Cardiac septum (tissue), 1 donor: ENCODE measurements at places on chromosomes 12 and 14. TPM values are rescaled to one million over a fixed set of nuclear protein-coding genes. Genes with fewer than 3 reads are reported as not detected.

SLC25A47 gene
- total RNA-seq = not detected

DNA sequence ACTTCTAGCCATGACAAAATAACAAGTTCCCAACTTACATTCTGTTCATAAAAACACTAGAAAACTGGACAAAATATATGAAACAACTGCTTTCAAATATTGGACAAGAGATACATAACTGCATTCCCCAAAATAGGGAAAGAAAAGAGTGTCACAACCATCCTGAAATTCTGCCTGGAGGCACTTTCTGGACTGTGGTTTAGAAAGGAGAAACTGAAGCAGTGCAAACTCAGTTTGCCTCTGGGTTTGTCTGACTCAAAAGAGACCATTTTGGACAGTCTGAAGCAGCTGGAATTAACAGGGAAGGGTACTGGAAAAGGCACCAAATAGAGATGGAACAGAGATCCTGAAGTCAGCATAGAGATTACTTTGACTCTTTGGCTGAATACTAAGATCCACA is 11.3 kb upstream of the SYT1 start:
- DNase-seq = no peak

DNA sequence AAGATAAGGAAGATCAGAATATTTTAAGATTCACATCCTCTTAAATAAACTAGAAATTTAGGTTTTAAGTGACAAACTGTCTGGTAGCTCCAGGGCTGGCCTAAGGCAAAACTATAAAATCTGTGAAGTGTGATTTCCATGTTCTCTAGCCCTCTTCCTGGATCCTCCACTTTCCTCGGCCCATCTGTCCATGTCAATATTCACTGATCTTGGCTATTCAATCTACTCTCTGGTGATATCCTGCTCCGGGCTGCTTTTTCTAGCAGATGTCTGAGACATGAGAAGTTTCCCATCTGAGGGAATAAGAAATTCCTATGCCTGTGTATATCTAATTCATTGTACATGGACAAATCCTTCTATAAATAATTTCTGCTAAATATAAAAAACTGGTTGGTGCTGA is 500.4 kb downstream of the GALC start:
- no peak for DNase-seq

DNA sequence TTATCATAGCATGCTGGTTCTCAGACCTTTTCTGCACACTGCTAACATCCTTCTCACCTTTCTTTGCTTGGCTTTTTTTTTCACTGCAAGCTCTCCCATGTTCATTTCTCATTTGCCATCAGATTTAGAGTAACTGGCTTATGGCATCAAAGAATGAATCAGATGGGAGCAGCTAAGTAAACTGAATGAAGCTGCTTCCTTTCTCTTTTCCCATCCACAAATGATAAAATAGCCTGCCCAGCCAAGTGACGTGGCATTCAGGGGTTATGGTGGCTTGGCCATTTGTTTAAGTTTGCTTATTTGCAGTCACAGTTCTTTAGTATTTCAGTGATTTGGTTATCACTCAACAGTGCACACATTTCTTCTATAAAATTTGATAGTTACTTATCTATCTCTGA is 708.6 kb downstream of the DIO2 start:
- DNase-seq = no peak

LRTM2 gene
- not detected for total RNA-seq

DNA sequence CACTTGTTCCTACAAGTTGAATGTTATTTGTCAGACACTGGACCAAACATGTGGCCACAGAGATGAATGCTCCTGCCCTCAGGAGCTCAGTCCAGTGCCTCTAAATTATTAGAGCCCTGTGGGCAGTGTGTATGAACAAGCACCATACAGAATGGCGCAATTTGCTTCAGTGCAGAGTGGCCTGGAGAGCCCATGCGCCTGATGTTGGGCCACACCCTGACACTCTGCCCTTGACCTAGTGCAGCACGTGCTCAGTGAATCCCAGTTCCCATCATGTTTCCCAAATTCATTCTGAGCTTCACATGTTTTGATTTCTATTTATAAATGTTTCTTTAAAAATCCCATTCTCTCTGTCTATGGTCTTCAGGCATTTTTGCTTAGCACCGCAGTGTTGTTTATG is 116.8 kb downstream of the PRMT8 start:
- DNase-seq = no peak

GRCh38 chr14:39230416-39231035 is 3.2 kb upstream of the MIA2 start:
- no peak for DNase-seq

- DNase-seq = peak; percentile 59
These were observed 40.3 kb upstream of the TRAF3 start for GRCh38 chr14:102736956-102737355.

GRCh38 chr12:81005606-81006005 is 67.9 kb upstream of the LIN7A start:
- no peak for DNase-seq

- DNase-seq = peak; percentile 89
These were observed 761 bp upstream of the NDRG2 start for GRCh38 chr14:21025371-21026273.
